H1 (cell line): ENCODE measurements at places on chromosomes 11 and 22. TPM values are rescaled to one million over a fixed set of nuclear protein-coding genes. Genes with fewer than 3 reads are reported as not detected.

- H3K4me3 ChIP-seq, result no peak overlapping the region
- H3K36me3 ChIP-seq, result no peaks in the 10 kb centered on the region
- H3K27me3 ChIP-seq, result no peaks in the 10 kb centered on the region
- H3K4me1 ChIP-seq, result peaks cover 10% of the 10 kb centered on the region
These were observed 51.2 kb upstream of the BIRC3 start for GRCh38 chr11:102266099-102266498.

GRCh38 chr22:30922151-30922611 is 46.4 kb downstream of the MORC2 start:
- H3K4me1 ChIP-seq, result no peaks in the 10 kb centered on the region
- no peaks in the 10 kb centered on the region for H3K27me3 ChIP-seq
- no peak for DNase-seq
- no peak overlapping the region for H3K27ac ChIP-seq

DNA sequence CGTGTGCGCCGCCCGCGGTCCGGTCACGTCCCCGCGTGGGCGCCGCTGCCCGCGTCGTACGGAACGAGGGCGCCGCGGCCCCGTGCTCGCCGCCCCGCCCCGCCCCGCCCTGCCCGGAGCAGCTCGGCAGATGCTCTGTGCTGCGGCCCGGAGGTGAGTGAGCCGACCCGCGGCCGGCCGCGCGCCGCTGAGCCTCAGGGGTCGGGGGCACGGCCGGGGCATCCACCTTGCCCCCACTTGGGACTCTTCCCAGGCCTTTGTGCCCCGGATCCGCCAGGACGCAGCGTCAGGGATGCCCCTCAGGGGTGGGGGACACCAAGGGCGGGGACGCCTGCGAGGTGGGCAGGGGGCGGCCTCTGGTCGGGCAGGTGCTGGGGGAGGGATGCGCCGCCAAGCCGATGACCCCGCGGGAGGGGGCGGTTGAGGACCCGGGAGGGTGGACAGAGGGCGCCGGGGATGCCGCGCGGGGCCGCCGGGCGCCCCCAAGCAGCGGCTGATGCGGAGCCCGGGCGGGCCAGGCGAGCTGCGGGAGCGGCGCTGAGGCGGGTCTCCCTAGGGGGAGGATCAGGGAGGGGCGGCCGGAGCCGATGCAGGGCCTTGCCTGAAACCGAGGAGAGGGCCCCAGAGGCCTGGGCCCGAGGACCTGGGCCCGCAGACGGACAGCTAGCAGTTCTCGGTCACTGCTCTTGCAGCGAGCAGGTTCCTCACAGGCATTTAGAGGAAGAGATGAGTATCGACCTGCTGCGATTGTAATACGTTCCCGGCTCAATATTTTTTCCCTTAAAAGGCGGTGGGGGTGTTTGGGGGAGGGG is at the start of gene GNAZ:
GNAZ (plus strand) TSS at position 102 of the 812 bp plus-strand sequence. CDS start 25,177 bp downstream, outside the sequence.
- DNase-seq, result no peak
- peaks cover 33% of the 10 kb centered on the region for H3K27me3 ChIP-seq
- no peaks in the 10 kb centered on the region for H3K36me3 ChIP-seq
- no peak within 1 kb of the TSS for H3K27ac ChIP-seq
- H3K4me3 ChIP-seq, result peak within 1 kb of the TSS; percentile 53

- no peak overlapping the region for H3K27ac ChIP-seq
- no peak overlapping the region for H3K4me3 ChIP-seq
- H3K4me1 ChIP-seq, result peaks cover 11% of the 10 kb centered on the region; the same call in 1 of the 2 replicates
- H3K36me3 ChIP-seq, result no peaks in the 10 kb centered on the region
These were observed 47.5 kb upstream of the SPATA19 start for GRCh38 chr11:133892584-133893380.

DNA sequence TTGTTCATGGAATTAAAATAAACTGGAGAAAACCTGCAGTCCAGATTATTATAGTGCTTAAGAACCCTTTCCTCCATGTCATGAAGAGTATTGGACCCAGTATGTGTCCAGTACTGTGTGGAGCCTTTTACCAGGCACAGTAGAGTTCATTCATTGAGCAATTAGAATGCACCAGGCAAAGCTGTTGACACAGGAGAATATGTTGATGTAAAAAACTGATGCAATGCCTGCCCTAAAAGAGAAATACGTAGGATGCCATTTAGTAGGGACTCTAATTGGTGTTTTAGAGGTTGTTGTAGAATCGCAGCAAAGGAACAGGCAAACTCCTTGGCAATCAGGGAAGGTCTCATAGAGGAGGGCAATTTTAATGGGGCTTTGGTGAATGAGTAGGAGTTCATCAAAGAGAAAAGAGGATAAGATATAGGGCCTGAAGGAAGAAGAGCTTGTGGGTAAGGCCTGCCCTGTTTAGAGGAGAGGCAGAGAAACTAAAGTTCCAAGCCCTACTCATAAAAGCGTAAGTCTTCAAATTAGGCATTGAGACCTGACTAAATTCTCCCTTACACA is 126.4 kb downstream of the SEZ6L start:
- no peaks in the 10 kb centered on the region for H3K27me3 ChIP-seq
- H3K4me1 ChIP-seq, result peaks cover 13% of the 10 kb centered on the region; the same call in 1 of the 2 replicates
- DNase-seq, result no peak
- H3K36me3 ChIP-seq, result no peaks in the 10 kb centered on the region
- H3K4me3 ChIP-seq, result no peak overlapping the region

DNA sequence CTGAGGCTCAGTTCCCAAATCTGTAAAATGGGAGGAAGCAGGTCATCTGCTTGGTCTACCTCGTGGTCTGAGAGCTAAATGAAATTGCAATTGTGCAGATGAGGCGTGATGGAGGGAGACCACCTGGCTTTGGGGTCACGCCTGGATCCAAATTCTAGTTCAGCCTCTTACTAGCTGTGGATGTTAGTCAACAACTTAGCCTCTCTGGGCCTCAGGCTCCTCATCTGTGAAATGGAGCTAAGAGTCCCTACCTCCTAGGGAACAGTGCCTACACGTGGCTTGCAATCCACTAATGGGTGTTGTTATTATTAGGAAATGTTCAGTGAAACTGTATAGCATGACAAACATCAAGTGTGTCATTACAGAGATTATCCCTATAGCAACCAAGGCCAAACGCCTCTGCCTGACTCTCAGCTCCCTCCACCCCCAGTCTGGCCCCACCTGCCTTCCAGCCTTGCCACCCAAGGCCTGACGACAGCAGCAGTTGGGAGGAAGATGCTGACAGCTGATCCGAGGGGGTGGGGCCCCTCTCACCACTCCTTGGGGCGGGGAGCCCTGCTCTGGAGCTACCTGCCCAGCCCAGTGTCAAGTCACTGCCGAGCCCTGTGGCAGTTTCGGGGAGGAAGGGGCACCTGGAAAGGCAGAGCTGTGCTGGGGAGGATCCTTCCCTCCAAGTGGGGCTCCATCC is 1.7 kb upstream of the RHOD start:
- DNase-seq, result no peak
- no peak overlapping the region for H3K4me3 ChIP-seq
- H3K36me3 ChIP-seq, result no peaks in the 10 kb centered on the region
- H3K27ac ChIP-seq, result no peak overlapping the region
- H3K4me1 ChIP-seq, result peaks cover 25% of the 10 kb centered on the region

DNA sequence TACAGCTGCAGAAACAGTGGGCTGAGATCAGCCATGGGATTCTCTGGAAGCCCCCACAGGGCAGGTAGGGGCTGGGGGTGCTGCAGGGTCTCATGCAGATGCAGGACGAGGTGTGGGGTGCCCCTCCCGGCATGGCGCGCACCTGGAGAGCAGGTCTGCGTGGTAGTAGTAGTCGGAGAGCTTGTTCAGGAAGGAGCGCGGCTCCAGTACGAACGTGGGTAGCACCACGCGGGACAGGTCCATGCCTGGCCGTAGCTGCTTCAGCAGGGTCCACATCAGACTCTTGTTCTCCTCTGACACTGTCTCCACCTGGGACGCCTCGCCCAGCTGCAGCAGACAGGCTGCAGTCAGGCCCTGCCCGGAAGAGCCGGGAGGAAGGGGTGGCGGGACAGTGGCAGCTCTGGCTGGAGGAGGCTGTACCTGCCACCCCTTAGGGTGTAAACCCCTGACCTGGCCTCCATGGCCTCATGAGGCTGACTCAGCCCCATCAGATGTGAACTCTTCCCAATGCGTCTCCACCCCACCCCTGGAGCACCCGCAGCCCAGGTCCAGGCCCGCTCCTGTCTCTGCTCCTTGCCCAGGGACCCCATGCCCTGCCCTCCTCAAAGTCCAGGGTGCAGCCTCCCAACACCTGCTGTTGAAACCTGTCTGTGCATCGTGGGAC is 47.0 kb upstream of the CARS1 start:
- H3K4me3 ChIP-seq, result no peak overlapping the region
- DNase-seq, result no peak
- H3K4me1 ChIP-seq, result peaks cover 2% of the 10 kb centered on the region
- H3K36me3 ChIP-seq, result no peaks in the 10 kb centered on the region
- no peak overlapping the region for H3K27ac ChIP-seq
- no peaks in the 10 kb centered on the region for H3K27me3 ChIP-seq

DNA sequence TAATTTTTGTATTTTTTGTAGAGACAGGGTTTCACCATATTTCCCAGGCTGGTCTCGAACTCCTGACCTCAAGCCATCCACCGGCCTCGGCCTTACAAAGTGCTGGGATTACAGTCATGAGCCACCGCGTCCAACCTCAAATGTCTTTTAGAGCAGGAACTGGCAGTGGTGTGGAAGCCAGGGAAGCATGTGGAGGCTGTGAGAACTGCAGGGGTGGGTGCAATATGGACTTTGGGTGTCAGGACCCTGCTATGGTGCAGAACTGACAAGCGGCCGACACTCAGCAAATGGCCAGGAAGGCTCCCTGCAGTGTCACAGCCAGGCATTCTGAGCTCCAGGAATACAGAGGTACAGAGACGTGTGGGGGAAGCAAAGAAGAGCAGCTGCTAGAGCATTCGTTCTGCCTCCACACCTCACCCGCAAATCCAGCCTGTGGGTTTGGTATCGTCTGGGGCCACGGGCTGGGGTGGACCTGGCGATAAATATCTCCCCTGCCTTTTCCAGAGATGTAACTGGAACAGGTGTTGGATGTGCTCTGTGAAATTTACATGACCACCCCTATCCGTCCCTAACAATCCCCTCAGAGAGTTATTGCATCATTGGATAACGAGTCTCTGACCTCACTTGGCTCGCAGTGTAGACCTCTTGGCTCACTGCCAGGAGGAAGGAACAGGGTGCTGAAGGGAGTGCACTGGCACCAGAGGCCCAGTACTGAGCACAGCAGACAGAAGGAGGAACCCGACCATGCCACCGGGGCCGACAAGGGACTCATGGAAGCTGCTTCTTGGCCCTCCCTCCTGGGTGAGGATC is 624.7 kb upstream of the B3GAT1 start:
- H3K4me3 ChIP-seq, result no peak overlapping the region
- H3K27ac ChIP-seq, result no peak overlapping the region
- DNase-seq, result no peak
- no peaks in the 10 kb centered on the region for H3K36me3 ChIP-seq
- no peaks in the 10 kb centered on the region; the same call in 1 of the 2 replicates for H3K27me3 ChIP-seq

GRCh38 chr11:1770061-1770460 is 6.3 kb upstream of the CTSD start:
- DNase-seq, result no peak
- no peaks in the 10 kb centered on the region for H3K27me3 ChIP-seq
- no peaks in the 10 kb centered on the region for H3K36me3 ChIP-seq
- peaks cover 7% of the 10 kb centered on the region for H3K4me1 ChIP-seq

DNA sequence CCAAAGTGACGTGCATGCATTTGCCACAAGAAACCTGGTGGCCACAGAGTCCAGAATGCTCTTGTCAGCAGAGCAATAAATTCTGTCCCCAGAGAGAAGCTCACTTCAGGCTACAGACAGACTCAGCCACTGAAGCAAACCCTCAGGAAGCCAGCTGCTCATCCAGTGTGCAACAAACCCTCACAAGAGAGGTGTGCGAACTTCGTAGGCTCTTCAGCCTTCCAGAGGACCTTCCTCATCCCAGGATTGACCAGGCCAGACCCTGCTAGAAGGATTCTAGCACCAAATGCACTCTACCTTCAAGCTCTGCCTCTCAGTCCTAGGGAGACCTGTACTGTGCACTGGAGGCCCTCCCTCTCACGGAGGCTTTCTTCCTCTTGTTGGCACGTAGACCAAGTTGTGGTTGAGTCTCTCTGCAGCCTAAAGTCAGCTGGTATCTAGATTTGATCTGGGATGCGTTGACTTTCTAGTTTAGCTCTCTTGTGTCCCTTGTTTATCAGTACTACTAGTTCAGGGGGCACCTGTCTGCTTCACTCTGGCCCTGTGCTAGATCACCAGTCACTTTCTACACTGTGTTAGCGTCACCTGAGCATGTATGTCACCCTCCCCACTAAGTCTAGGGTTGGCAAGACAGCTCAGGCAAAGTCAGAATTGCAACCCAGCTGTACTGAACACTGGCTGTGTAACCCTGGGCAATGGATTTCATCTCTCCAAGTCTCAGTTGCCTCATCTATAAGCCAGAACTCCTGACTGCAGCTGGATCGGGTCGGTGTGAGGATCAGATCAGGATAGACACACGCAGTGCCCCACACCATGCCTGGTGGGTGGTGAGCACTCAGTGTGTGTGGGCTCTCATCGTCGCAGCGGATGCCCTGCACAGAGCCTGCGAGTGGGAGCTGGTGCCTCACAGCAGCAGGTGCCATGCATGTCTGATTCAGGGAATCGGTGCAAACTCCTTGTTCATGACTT is 22.1 kb upstream of the TMPRSS13 start:
- no peaks in the 10 kb centered on the region for H3K36me3 ChIP-seq
- no peak overlapping the region for H3K4me3 ChIP-seq
- peak; percentile 32 for DNase-seq
- no peaks in the 10 kb centered on the region for H3K27me3 ChIP-seq

GRCh38 chr11:65617990-65618751 is 2.6 kb downstream of the PCNX3 start:
- H3K4me3 ChIP-seq, result no peak overlapping the region
- peaks cover 7% of the 10 kb centered on the region; the same call in 1 of the 2 replicates for H3K4me1 ChIP-seq
- no peak overlapping the region for H3K27ac ChIP-seq
- no peak for DNase-seq

- DNase-seq, result no peak
- no peak overlapping the region for H3K27ac ChIP-seq
These were observed 37.6 kb downstream of the GAB4 start for GRCh38 chr22:16970446-16970845.

DNA sequence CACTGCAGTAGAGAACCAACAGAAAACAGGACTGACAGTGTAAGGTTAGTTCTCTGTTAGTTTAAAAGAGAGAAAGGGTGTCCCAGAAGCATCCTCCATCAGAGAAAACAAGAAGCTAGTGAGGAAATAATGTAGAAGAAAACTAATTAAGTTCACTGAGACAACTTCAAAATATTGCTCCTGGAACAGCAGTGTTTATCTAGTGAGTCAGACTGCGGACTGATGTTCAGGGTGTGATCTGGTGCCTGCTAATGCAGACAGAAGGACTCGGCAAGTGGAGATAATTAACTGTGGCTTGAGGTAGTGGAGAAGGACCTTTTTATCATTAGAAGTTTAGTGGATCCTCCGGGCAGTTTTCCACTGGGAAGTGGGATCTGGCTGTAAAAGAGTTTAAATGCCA is 55.4 kb downstream of the CDON start:
- H3K36me3 ChIP-seq, result peaks cover 3% of the 10 kb centered on the region
- no peaks in the 10 kb centered on the region for H3K4me1 ChIP-seq
- DNase-seq, result no peak
- H3K27ac ChIP-seq, result no peak overlapping the region

- peak overlapping the region; percentile 47 for H3K4me3 ChIP-seq
- peaks cover 2% of the 10 kb centered on the region; the same call in 1 of the 2 replicates for H3K27me3 ChIP-seq
- peaks cover 11% of the 10 kb centered on the region for H3K4me1 ChIP-seq
- no peak for DNase-seq
- H3K36me3 ChIP-seq, result no peaks in the 10 kb centered on the region
These were observed 31.9 kb upstream of the SMIM38 start for GRCh38 chr11:69123593-69124545.

- H3K27ac ChIP-seq, result no peak overlapping the region
- peak; percentile 15 for DNase-seq
- H3K4me1 ChIP-seq, result no peaks in the 10 kb centered on the region; the same call in none of the 2 replicates
- no peak overlapping the region for H3K4me3 ChIP-seq
- H3K27me3 ChIP-seq, result no peaks in the 10 kb centered on the region
These were observed 11.5 kb downstream of the PARVG start for GRCh38 chr22:44192098-44192815.

Gene CSTF3
- 14.3 and 22.3 TPM in 2 replicates for polyA plus RNA-seq

Gene C11orf97
- polyA plus RNA-seq, result not detected in 2 replicates
